Activated naive CD8-positive, alpha-beta T cell treated with anti-CD3 and anti-CD28 coated beads, Interleukin-2, amount 10 ng/mL, durations not matched to agents 7 days and 5 days (primary cell): ENCODE measurements at places on chromosomes 2 and 18. TPM values are rescaled to one million over a fixed set of nuclear protein-coding genes. Genes with fewer than 3 reads are reported as not detected.

The GALNT14 gene
- total RNA-seq = not detected

The FHOD3 gene
- not detected for total RNA-seq

The CYS1 gene
- total RNA-seq = 0.14 TPM

The CNPPD1 gene
- 77.3 TPM for total RNA-seq

The HTRA2 gene
- 46.6 TPM for total RNA-seq

The GDF7 gene
- total RNA-seq = not detected

The TYW5 gene
- 9.3 TPM for total RNA-seq

The RRM2 gene
- 320 TPM for total RNA-seq

The ATP6V1C2 gene
- total RNA-seq = not detected

The ICA1L gene
- 4.5 TPM for total RNA-seq

The C1QL2 gene
- total RNA-seq = not detected

The GALR1 gene
- total RNA-seq = not detected

The SERPINB13 gene
- not detected for total RNA-seq

The INPP1 gene
- 9.7 TPM for total RNA-seq

The CDKL4 gene
- total RNA-seq = 1.2 TPM

The HOXD8 gene
- not detected for total RNA-seq

GRCh38 chr2:64700133-64700809, 46.6 kb upstream of the SERTAD2 start:
- H3K4me3 ChIP-seq = peak overlapping the region; percentile 21
- H3K27ac ChIP-seq = peak overlapping the region; percentile 49
- peaks cover 13% of the 10 kb centered on the region for H3K36me3 ChIP-seq

- H3K27me3 ChIP-seq = no peaks in the 10 kb centered on the region
- no peak overlapping the region for H3K27ac ChIP-seq
- no peaks in the 10 kb centered on the region for H3K36me3 ChIP-seq
- peaks cover 5% of the 10 kb centered on the region for H3K4me1 ChIP-seq
These were observed 194.0 kb downstream of the ZFP36L2 start for GRCh38 chr2:43032213-43033015.

DNA sequence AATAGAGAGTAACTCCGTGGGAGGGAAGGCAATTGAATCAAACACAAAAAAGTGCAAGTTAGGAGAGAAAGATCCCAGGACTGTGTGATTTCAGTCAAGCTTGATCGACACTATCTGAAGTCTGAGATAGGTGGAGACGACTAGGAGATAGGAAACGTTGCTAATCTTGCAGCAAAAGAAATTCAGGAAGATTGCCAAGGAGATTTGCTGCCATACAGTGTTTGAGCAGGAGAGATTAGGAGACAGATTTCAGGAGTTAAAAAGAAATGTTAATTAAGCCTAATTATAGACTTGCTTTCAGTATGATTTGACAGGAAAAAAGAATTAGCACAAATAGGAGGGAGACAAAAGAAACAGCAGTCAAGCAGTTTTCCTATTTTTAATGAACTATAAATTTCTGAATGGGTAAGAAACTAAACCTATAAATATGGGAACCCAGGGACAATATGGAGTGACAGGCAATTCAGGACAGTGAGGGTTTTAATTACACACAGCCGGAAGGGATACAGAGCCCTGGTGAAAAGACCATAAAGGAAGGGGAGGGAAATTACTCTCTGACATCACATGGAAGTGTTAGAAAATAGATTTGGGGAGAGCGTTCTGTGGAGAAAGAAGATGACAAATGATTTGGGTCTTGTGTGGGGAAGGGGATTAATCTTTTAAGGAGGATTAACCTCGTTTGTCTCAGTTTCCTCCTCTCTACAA, 72.6 kb downstream of the SUCLG1 start:
- H3K4me3 ChIP-seq = no peak overlapping the region
- H3K27ac ChIP-seq = no peak overlapping the region
- no peaks in the 10 kb centered on the region for H3K36me3 ChIP-seq
- no peaks in the 10 kb centered on the region for H3K4me1 ChIP-seq
- peaks cover 38% of the 10 kb centered on the region for H3K27me3 ChIP-seq

DNA sequence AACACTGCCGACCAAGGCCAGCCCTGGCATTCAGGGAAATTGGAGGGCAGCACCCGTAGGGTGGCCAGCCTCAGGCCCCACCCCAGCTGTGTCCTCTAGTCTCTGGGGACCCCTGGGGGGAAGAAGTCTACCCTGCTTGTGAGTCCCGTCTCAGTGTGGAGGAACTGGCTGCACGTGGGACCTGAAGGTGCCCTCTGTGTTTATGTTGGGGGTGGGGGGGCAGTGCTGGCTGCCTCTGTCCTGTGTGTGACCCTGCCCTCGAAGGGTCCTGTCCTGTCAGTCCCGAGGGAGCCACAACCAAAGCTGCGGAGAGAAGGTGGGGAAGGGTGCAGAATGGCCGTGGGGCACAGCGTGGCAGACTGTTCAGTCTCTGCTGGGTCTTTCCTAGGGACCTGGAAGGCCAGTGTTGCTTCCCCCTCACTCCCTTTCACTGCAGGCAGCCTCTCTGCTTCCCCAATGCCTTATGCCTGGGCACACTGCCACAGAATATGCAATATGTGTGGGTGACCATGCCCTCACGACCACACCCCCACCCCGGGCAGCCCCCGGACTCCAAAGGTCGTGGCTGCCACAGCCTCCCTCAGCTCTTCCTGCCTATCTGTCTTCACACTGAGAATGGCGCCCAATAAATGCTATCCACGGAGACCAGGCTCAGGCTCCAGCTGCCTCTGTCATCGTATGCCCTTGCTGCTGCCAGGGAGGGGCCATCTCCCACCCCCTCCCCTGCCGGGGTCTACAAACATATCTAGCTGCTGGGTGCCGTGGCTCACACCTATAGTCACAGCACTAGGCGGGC, 33.3 kb upstream of the SLC35F6 start:
- no peak overlapping the region for H3K27ac ChIP-seq
- no peaks in the 10 kb centered on the region for H3K36me3 ChIP-seq
- no peak for DNase-seq
- H3K27me3 ChIP-seq = peaks cover 7% of the 10 kb centered on the region
- H3K4me3 ChIP-seq = no peak overlapping the region

- H3K27me3 ChIP-seq = no peaks in the 10 kb centered on the region
- H3K36me3 ChIP-seq = no peaks in the 10 kb centered on the region
These were observed 773.9 kb downstream of the BCL11A start for GRCh38 chr2:59779571-59779970.

DNA sequence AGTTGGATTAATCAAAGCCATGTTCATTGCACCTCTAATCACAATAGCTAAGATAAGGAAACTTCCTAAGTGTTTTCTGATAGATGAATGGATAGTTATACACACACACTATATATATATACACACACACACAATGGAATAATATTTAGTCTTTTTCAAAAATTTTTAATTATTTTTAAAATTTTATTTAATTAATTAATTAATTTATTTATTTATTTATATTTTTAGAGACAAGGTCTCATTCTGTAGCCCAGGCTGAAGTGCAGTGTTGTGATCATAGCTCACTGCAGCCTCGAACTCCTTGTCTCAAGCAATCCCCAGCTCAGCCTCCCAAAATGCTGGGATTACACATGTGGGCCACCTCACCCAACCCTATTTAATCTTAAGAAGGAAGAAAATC, 481.0 kb upstream of the TNP1 start:
- H3K27me3 ChIP-seq = peaks cover 6% of the 10 kb centered on the region
- H3K27ac ChIP-seq = no peak overlapping the region
- H3K4me3 ChIP-seq = no peak overlapping the region
- H3K4me1 ChIP-seq = no peaks in the 10 kb centered on the region
- no peak for DNase-seq

- H3K36me3 ChIP-seq = no peaks in the 10 kb centered on the region
- no peak overlapping the region for H3K4me3 ChIP-seq
- peaks cover 2% of the 10 kb centered on the region for H3K27me3 ChIP-seq
- no peaks in the 10 kb centered on the region for H3K4me1 ChIP-seq
- H3K27ac ChIP-seq = no peak overlapping the region
These were observed 143.0 kb downstream of the TANC1 start for GRCh38 chr2:159111346-159111927.

DNA sequence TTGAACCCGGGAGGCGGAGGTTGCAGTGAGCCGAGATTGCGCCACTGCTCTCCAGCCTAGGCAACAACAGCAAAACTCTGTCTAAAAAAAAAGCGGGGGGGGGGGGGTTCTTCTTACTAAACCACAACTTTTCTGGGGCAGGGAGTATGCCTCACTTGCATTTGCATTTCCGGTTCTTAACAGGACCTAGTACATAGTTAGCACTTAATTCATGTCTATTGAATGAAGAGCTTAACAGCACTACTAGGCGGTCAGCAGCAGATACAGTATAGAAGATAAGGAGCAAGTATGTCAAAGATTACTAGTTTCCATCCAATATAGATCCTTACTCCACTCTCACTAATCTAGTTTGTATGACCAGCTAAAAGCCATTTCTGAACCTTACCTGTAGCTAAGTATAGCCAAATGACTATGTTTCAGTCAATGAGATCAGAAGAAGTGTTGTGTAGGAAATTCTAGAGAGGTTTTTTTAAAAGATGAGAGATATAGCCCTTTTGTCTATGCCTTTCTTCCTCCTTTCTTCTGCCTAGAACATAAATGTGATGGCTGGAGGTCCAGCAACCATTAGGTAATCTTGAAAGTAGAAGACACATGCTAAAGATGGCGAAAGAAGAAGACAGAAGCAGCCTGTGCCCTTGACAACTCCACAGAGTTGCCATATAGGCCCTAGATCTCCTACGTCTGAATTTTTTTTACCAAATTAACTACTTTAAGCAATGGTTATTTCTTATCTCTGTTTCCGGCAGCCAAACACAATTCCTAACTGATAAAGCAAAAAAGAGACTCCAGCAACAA, 11.3 kb downstream of the HYCC2 start:
- peaks cover 28% of the 10 kb centered on the region for H3K36me3 ChIP-seq
- no peak for DNase-seq
- H3K27ac ChIP-seq = no peak overlapping the region

- no peak for DNase-seq
- no peaks in the 10 kb centered on the region for H3K4me1 ChIP-seq
- no peaks in the 10 kb centered on the region for H3K27me3 ChIP-seq
- no peak overlapping the region for H3K27ac ChIP-seq
- peaks cover 3% of the 10 kb centered on the region for H3K36me3 ChIP-seq
These were observed 46.0 kb upstream of the RMND5A start for GRCh38 chr2:86673986-86674670.

- H3K27me3 ChIP-seq = peaks cover 25% of the 10 kb centered on the region
- no peak overlapping the region for H3K27ac ChIP-seq
These were observed 4.6 kb upstream of the CIB4 start for GRCh38 chr2:26645762-26646161.

DNA sequence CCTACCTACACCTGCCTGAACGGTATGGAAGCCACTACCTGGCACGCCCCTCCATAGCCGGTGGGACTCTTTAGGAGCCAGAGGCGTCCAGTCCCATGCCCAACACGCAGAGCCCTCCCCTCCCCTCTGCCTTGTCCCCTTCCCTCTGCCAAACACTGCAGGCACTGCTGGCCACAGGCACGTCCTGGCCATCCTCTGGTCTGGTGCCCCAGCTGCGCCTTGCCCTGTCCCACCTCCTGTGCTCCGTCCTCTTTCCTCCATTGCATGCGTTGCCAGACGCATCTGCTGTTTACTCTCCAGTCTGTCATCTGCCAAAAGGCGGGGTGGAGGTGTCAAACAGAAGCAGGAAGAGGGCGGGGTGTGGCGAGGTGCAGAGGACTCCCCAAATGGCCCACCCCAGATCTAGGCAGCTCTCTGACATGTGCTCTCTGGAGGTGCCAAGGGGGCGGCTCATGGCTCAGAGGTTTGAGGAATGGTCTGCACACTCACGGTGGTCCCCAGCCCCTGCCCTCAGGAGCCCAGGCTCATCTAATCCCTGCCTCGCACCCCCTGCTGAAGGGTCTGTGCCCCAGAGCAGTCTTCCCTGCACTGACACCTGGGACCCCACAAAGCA, 45.1 kb downstream of the HS6ST1 start:
- peaks cover 15% of the 10 kb centered on the region for H3K36me3 ChIP-seq
- no peak for DNase-seq
- no peak overlapping the region for H3K27ac ChIP-seq
- no peaks in the 10 kb centered on the region for H3K4me1 ChIP-seq
- no peak overlapping the region for H3K4me3 ChIP-seq

DNA sequence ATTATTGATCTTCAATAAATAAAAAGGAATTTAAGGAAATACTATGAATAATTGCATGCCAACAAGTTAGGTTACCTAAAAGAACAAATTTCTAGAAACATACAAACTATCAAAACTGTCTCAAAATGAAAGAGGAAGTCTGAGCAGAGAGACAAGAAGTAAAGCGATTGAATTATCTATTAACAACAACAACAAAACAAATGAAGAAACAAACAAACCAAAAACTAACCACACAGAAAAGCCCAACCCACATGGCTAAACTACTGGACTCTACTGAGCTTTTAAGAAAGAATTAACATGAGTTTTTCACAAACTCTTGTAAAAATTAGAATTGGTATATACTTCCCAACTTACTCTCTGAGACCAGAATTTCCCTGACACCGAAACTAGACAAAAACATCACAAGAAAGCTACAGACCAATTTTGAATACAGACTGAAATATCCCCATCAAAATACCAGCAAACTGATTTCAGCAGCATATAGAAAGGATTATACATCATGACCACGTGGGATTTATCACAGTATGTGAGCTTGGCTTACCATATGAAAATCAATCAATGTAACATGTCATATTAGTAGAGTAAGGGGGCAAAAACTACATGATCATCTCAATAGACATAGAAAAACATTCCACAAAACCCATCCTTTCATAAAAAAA, 16.6 kb upstream of the GALNT1 start:
- no peak overlapping the region for H3K27ac ChIP-seq
- H3K36me3 ChIP-seq = no peaks in the 10 kb centered on the region
- no peak overlapping the region for H3K4me3 ChIP-seq
- no peaks in the 10 kb centered on the region for H3K4me1 ChIP-seq

DNA sequence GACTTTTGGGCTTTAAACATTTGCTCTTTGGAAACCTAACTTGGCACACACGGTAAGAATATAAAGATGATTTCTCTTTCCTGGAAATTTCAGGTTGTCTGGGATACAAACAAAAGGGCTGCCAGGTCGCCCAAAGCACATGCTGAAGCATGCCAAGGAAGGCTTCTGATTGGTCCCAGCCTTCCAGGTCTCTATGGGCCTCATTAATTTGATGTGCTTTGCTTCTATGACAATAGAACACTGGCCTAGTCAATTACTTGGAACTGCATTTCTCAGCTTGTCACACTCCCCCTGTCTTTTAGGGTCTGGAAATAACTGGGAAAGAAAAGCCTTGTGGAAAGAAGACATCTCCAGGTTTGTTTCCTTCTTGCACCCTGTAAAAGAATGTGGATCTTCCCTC, 228.9 kb downstream of the ADCYAP1 start:
- no peaks in the 10 kb centered on the region for H3K36me3 ChIP-seq
- H3K4me3 ChIP-seq = no peak overlapping the region
- H3K27ac ChIP-seq = no peak overlapping the region
- no peaks in the 10 kb centered on the region for H3K4me1 ChIP-seq
- no peaks in the 10 kb centered on the region for H3K27me3 ChIP-seq
- DNase-seq = no peak

GRCh38 chr2:40480073-40480472, 28.2 kb upstream of the SLC8A1 start:
- peaks cover 2% of the 10 kb centered on the region for H3K27me3 ChIP-seq
- H3K27ac ChIP-seq = no peak overlapping the region
- H3K4me1 ChIP-seq = no peaks in the 10 kb centered on the region
- DNase-seq = no peak

- peaks cover 48% of the 10 kb centered on the region for H3K27me3 ChIP-seq
- DNase-seq = peak; percentile 51
- H3K27ac ChIP-seq = no peak within 1 kb of the TSS
- peak within 1 kb of the TSS; percentile 78 for H3K4me3 ChIP-seq
These were observed at the start of gene CGREF1 for GRCh38 chr2:27118525-27119329. TSS of gene CGREF1 (minus strand) at chr2:27119128. CDS start at chr2:27104366, 14,762 bp downstream.

- no peak overlapping the region for H3K27ac ChIP-seq
- H3K4me1 ChIP-seq = no peaks in the 10 kb centered on the region
- H3K4me3 ChIP-seq = no peak overlapping the region
- DNase-seq = no peak
These were observed 442.6 kb upstream of the LRATD1 start for GRCh38 chr2:14189929-14190328.

- no peak for DNase-seq
- H3K4me1 ChIP-seq = no peaks in the 10 kb centered on the region
- H3K4me3 ChIP-seq = no peak overlapping the region
- no peaks in the 10 kb centered on the region for H3K36me3 ChIP-seq
These were observed 785.6 kb downstream of the NR4A2 start for GRCh38 chr2:155546721-155547555.
